ENCODE measurements at places on chromosomes 6 and 20. TPM values are rescaled to one million over a fixed set of nuclear protein-coding genes. Genes with fewer than 3 reads are reported as not detected.

GRCh38 chr6:65110031-65110430 lies 597.0 kb downstream of the EYS start:
- no peak for DNase-seq

DNA sequence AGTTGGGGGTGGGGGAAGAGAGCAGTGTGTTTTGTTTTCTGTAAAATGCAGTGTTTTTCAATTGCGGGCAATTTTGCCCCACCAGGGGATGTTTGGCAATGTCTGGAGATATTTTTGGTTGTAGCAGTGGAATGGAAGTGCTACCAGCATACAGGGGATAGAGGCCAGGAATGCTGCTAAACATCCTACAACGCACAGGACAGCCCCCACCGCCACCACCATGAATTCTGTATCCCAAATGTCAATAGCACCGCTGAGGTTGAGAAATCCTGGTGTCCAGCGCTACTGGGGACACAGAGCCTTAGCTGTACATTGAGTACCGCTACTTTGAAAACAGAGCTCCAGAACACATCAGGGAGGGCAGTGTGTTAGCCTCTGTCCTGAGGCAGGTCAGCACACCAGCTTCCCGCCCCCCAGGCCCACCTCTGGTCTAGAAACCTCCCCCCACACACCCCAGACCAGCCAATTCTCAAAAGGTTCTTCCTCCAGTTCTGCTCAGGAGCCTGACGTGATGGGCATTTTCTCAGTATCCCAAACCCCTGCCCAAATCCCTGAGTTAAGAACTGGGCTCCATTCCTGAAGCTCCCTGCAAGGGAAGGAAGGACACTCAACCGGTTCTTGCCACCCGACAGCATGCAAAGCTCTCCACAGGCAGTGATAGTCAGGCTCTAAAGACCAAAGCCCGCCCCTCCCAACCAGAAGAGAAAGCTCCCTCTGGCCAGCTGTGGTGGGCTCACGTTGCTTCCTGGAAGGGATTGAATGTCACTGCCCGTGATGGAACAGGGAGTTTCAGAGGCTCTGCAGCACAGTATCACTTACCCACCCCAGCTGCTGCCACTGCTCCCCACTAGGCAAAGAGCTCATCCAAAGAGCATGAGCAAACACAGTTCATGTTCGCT lies 321.5 kb upstream of the JARID2 start:
- no peak for DNase-seq

DNA sequence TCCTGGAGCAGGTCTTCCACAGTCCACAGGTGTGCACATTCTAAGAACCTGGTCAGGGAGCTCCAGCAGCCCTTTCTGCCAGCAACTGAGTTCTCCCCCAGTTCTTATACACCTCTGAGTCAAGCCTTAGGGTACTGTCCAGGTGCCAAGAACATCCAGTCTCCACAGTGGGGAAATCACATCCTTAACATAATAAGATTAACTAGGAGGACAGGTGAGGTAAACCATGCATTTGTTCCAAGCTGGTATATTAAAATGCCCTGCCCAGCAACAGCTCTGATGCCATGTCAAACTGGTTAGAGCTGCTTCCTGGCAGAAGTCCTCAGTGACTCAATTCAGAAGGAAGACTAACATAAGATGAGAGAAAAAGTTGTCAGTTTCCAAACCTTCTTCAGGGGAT lies 303.9 kb upstream of the SGK1 start:
- no peak for DNase-seq

GRCh38 chr6:84967965-84968364 lies 203.6 kb upstream of the TBX18 start:
- DNase-seq, result no peak

FRK gene
- under 0.01 TPM for total RNA-seq

GRCh38 chr6:110683241-110683640 lies 132.0 kb downstream of the CDK19 start:
- DNase-seq, result no peak

DNA sequence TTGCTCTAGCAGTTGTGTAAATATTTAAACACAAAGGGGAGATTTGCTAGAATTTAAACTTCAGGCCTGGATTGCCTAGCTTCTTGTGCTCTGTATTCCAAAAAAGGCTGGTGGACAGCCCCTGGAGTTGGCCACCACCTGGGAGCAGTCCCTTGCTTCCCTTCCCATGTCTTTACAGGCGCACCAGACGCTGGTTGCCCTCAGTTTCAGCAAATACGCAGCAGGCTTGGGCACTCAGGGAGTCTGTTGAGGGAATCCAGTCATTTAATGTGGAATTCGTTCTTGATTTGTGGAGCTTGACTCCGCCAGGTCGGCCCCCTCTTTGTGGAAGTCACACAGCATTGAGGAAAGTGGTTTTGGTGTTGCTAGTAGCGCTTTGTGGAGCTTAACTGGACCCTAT lies 156.8 kb downstream of the DTNBP1 start:
- no peak for DNase-seq

GRCh38 chr6:31822036-31822821 lies 5.3 kb upstream of the HSPA1B start:
- peak; percentile 80 for DNase-seq

DNA sequence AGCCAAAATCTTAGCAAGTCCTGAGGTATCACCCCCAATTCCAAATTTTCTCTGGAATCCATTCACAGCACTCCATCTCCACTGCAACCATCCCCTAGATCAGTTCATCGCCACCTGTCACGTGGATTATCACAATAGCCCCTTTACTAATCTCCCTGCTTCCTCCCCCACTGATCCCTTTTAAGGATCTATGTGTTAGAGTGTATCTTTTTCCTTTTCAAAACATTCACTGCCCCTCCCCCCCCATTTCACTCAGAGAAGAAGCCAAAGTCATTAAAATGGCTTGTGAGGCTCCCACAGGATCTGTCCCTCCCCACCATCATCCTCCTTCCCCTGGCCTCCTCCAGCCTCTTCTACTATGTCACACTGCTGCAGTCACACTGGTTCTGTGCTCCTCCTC lies 18.4 kb upstream of the SPAG4 start:
- no peak for DNase-seq

- no peak for DNase-seq
These were observed 65.5 kb downstream of the TSHZ2 start for GRCh38 chr20:53037621-53038020.

GHRH gene
- not detected for total RNA-seq

GRCh38 chr6:148398678-148399077 lies 56.0 kb downstream of the SASH1 start:
- DNase-seq, result no peak

- no peak for DNase-seq
These were observed 23.5 kb downstream of the UCKL1 start for GRCh38 chr20:63932606-63933160.

DNA sequence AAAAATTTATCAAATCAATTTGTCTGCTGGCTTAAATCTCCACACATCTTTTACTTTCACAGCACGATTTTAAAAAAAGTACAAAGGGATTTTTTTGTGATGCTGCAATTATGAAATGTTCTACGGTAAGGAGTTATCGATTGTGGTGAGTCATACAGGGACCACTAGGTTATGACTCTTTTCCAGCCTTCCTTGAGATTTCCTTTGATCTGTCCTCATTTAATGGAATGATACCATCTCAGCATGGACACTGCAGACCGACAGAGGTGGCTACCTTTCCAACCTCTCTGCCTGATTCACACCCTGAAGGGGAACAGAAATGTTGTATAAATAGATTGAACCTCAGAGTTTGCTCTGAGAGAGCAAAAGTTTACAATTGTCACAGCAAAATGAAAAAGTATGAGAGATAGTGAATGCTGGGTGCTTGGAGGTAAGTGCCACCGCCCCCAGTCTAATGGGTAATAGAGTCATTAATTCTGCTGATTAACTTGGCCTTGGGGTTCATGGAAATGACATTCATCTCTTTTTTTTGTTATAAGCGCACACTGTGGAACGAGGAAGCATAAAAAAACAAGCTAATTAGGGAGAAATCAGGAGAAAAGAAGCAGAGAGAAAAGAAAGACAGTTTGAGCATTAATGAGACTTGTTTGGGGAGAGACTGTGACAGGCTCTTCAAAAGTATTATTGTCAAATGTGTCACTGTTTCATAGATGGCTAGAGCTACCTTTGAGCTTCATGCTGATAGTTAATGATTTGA lies 306.0 kb downstream of the RNF144B start:
- DNase-seq, result no peak

DNA sequence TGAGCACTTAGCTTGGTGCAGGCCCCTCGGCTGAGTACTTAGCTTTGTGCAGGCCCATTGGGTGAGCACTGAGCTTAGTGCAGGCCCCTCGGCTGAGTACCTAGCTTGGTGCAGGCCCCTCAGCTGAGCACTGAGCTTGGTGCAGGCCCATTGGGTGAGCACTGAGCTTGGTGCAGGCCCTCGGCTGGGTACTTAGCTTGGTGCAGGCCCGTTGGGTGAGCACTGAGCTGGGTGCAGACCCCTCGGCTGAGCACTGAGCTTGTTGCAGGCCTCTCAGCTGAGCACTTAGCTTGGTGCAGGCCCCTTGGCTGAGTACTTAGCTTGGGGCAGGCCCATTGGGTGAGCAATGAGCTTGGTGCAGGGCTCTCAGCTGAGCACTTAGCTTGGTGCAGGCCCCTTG lies 387.1 kb downstream of the THBS2 start:
- DNase-seq, result no peak

ANKRD60 gene
- not detected for total RNA-seq

METTL24 gene
- 3.0 TPM for total RNA-seq

DNA sequence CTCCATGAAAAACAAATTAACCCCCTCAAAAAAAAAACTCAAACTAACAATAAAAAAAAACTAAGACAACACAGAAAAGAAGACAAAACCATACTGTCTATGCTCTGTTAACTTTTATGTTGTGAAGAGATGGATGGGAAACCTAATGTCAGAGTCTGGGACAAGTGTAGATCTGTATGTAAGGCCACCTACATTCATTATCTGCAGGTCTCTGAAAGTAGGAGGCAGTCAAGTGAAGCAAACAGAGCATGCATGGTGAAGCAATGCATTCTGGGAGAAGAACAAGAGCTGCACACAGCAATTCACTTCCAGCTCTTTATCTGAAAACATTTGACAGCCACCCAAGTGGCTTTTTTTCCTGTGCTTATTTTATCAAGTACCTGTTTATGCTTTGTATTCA lies 452.0 kb downstream of the EPHA7 start:
- DNase-seq, result no peak

- DNase-seq, result no peak
These were observed 65.3 kb downstream of the EDN3 start for GRCh38 chr20:59365611-59366285.
